Coronary artery (tissue), 2 donors: ENCODE measurements at places on chromosomes 2 and 18.

DNA sequence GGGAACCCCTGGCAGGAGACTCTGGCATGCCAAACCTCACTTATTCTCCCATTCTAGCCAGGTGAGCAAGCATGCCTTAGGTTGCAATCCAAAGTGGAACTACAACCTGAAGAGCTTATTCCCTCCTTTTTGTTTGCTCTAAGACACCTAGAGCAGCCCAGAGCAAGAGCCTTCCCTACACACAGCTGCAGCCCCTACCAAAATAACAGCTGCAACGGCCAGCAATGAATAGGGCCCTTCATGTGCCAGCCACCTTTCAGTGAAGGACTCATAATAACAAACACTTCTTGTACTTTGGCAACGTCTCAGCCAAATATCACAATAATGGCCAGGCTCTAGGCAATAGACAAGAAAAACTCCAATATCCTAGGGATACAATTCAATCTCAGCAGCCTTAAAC lies 178.7 kb downstream of the ALK start:
- DNase-seq, result no peak

DNA sequence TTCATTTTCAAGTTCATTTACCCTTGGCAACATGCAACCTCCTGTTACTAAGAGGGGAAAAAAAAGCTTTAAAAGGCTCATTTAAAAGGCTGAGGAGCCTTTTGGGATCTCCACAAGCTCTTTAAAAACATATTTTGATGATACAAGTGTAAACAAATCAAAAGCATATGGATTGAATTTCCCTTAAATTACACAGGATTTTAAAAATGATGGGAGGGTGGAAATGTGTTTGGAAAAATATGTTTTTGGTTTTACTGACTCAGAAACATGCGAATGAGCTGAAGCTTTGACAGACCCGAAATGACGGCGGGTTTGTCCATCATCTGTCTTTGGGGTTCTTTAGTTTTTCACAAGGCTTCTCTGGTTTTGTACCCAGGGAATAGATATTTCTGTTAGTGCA lies 180.6 kb upstream of the CCDC68 start:
- DNase-seq, result no peak

DNA sequence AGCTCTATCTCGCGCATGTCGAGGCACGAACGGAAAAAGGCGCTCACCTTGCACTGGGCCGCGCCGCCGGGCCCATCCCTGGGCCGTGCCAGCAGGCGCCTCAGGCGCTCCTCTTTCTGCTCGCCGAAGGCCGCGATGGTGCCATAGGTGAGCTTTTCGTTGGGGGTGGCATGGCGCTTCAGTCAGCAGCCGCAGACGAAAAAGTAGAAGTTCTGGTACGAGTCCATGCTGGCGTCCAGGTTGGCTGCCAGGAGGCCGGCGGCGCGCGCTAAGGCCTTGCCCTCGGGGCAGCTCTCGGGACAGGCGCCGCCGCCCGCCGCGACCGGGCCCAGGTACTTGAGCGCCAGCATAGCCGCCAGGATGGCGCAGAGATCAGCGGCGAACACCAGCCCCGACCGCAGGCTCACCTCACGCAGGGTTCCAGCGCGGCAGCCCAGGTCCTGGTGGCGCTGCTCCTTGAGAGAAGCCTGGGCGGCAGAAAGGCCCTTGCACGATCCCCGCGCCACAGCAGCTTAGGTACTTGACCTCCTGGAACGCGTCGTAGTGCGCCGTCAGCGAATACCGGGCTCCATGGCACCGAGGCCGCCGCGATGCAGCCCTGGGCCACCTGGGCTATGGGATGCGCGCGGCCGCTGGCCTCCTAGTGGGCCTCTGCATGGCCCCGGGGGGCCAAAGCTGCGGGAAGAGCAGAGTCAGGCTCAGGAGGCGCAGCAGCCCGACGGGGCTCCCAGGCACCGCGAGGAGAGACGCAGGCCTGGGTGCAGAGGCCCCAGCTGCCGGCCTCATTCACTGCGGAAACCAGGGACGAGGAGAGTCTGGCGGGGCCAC lies 12.8 kb downstream of the ALPG start:
- no peak for DNase-seq

- DNase-seq, result no peak
These were observed 1.1 kb downstream of the PRR30 start for GRCh38 chr2:27138111-27138510.
